Fibroblast of skin of left biceps (primary cell): ENCODE measurements at places on chromosomes 4 and X.

- DNase-seq, result no peak
Observed at GRCh38 chr4:165720411-165721082, 152.5 kb upstream of the TLL1 start.

GRCh38 chrX:142233400-142233799 is 28.3 kb upstream of the MAGEC2 start:
- no peak for DNase-seq

- DNase-seq, result no peak
Observed at GRCh38 chrX:46636223-46636622, 62.7 kb downstream of the CHST7 start.

DNA sequence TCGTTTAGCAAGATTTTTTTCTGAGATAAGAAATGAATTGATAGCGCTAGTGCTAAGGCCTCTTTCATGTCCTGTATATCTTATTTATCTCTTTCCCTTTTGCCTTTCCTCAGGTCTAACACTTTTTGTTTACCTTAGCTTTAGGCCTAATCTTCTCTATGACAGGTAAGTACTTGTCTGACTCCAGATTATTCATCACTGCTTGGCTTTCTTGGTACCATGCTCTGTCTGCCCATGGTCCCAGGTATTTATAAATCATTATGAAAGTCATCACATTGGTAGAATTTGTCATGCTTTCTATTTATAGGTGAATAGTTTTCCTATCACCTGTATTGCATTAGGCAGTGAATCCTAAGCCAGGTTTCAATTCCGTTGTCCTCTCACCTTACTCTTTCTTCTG is 99.5 kb upstream of the CTSO start:
- no peak for DNase-seq

DNA sequence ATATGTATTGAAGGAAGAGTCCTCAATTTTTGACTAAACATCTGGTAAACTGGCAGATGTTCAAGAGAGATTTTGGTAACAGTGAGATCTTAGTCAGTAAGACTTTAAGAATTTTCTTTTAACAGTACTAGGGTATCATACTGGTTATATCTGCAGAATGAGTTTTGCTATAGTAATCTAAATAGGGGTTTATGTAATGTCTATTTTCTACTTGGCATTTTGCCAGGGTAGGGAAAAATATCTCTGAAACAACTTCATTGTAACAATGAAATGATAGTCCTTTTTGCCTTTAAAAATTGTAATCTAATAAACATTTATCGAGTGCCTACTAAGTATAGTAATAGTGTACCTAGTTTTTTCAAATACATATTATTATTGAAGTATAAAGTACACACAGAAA is 32.1 kb downstream of the XK start:
- DNase-seq, result no peak
